Skin of body (tissue), 3 donors: ENCODE measurements at places on chromosomes 2 and 18.

- DNase-seq = no peak
Observed at GRCh38 chr2:239670463-239671120, 269.8 kb upstream of the HDAC4 start.

DNA sequence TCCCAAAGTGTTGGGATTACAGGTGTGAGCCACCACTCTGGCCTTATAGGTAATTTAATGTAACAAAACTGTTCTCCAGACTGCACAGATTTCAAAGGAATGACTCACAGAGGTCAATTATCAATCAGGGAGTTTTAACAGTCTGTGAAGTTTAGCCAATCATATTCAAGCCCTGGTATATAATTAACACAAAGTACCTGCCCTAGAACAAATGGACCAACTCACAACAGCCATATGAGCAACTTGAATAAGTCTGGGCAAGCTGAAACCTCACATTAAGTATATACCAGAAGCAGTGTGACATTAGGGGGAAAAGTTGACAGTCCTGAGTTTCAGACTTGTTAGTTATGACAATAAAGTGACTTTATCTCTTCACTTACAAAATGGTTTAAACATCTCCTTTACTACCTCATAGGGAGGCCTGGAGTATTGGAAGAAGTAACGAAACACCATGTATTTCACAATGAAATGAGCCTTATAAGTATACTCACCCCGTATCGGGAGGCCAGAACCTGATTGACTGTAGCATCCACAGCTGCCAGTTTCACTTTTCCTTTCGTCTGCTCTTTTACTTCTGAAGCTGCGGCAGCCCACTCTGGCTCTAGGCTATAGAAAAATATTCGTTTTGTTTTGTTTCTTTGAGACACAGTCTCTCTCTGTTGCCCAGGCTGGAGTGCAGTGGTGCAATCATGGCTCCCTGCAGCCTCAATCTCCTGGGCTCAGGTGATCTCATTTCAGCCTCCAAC, 22.2 kb downstream of the PDIA6 start:
- DNase-seq = no peak

- no peak for DNase-seq
Observed at GRCh38 chr2:225398372-225398771, 1.1 kb upstream of the NYAP2 start.

- no peak for DNase-seq
Observed at GRCh38 chr2:53987336-53987921, 16.6 kb upstream of the PSME4 start.

GRCh38 chr18:25735459-25735858, 355.0 kb downstream of the SS18 start:
- no peak for DNase-seq
